Dermis microvascular lymphatic vessel endothelial cell (primary cell): ENCODE measurements at places on chromosomes 5 and 9.

DNA sequence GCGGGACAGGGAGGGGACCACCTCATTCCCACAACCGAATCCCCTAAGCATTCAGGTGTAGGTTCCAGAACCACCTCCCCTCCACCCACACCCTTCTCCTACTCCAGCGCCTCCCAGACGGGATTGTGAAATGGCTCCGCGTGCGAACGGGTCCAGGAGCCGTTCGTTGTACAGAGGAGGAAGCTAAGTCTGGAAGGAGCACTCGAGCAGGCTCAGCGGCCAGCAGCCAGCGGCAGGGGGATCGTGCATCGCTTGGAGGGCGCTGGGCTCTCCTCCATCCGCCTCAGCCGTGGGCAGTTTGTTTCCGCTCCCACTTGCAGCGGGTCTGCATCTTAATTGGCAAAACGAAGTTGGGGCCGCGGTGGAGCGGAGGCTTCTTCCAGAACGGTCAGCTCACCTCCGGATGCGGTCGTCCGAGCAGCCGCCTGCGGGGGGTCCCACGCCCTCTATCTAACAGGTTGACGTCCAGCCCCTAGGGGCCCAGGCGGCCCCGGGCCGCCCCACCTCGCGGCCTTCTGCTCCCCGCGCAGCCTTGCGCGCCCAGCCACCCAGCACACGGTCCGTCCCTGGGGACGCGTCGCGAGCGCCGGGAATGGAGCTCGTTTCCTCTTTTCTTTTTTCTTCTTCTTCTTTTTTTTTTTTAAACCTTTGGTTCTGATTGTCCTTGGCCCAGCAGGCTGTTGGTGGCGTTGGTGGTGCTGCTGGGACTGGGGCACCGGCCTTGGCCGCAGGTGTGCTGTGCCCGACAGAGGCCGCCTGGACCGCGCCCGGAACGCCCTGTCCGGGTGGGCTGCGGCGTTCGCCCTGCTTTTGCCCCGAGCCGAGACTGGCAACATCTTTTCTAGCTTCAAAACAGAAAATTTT is 3.9 kb upstream of the BARX1 start:
- no peak for DNase-seq

DNA sequence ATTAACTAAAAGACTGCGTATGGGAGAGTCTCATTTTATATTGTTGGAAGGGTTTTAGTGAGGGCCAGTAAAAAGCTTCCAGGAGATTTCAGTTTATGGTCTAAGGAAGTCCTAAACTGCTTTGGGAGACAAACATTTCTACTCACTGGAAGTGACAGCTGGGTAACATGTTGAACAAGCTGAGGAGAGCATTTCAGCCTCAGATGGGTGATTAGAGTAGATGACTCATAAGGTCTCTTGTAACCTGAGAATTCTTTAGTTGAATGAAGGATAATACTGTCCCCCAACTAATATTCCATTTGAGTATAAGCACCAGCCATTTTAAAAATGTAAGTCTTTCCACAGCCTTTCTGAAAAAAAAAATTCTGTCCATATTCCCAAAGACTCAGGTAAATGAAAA is 218.0 kb upstream of the C9orf72 start:
- no peak for DNase-seq

GRCh38 chr5:145981589-145982571 is 45.5 kb downstream of the SH3RF2 start:
- no peak for DNase-seq

- no peak for DNase-seq
Measured at GRCh38 chr9:93500571-93501298, 47.4 kb upstream of the FAM120AOS start.

- DNase-seq, result no peak
Measured at GRCh38 chr9:92133949-92134604, 18.9 kb upstream of the SPTLC1 start.

GRCh38 chr5:14745753-14746152 is 81.2 kb downstream of the OTULIN start:
- DNase-seq, result no peak

DNA sequence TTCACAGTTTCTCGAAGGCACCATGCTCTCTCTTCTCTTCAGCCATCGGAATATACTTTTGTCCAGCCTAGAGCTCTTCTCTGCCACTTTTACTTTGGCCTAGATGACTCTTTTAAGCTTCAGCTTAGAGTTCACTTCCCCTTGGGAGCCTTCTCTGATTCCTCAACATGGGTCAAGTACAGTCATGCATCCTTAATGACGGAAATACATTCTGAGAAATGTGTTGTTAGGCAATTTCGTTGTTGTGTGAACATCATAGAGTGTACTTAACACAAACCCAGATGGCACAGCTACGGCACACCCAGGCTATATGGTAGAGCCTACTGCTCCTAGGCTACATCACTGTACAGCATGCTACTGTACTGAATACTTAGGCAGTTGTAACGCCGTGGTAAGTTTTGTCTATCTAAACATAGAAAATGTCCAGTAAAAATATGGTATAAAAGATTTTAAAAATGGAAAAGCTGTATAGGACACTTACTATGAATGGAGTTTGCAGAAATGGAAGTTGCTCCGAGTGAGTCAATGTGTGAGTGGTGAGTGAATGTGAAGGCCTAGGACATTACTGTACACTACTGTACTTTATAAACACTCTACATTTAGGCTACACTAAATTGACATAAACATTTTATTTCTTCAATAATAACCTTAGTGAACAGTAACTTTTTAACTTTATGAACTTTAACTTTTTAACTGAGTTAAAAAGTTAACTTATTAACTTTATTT is 15.1 kb upstream of the TNFSF15 start:
- no peak for DNase-seq

GRCh38 chr9:37667706-37668105 is 17.0 kb downstream of the FRMPD1 start:
- DNase-seq, result no peak

DNA sequence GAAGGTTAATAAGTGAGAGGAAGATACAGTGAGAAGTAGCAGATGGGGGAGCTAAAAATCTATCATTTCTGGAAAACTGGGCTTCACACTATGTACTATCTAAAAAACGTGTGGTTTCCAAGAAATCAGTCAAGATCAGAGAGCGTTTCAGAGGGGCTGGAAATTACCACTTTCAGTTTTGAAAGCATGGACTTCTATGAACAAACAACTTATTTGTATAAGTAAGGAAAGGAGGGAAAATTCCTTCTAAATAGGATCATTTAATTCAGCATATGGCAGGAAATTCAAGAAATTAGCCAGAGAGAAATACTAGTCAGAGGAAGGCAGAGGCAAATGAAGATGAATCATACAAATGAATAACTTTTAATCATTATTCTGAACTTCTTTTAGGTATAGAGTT is 11.3 kb downstream of the TNC start:
- no peak for DNase-seq

DNA sequence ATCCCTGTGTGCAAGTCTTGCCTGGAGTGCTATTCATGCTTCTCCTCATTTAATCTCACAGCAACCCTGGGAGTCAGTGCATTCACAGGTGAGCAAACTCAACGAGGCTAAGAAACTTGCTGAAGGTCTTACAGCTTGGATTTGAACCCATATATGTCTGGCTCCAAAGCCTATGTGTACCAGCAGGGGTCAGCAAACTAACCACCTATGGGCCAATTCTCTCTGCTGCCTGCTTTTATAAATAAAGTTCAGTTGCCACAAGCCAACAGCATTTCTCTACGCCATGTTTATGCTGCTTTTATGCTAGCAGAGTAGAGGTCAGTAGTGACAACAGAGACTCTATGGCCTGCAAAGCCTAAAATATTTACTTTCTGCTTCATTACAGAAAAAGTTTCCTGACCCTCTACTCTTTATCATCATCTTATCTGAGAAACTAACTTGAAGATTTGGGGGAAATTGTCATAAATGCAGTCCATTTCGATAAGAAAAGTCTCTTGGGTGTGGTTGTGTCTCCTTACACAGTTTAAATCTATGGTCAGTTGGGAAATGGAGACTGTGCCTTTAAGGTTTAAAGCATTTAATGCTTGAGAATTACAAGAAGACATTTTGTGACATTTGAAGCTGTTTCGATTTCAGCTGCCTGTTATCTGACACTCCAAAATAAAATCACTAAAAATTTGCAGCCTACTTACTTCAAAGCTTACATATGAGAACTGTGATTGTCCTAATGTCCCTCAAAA is 137.7 kb downstream of the PRELID2 start:
- peak; percentile 68 for DNase-seq

DNA sequence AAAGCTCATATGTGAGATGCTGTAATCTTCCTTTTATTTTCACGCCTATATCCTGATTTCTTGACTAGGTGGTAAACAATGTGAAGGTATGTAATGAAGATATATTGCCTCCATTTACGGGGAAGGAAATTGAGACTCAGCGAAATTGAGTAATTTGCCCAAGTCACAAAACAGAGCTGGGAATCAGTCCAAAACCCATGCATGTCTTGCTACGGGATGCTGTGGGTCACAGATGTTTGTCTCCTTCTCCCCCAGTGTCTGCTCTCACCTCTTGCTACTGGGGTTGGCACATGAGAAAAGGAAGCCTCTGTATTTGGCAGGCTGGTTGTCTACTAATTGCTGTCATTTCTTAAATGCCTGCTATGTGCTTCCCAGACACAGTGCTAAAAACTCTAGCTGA is 53.7 kb upstream of the TEX48 start:
- no peak for DNase-seq

DNA sequence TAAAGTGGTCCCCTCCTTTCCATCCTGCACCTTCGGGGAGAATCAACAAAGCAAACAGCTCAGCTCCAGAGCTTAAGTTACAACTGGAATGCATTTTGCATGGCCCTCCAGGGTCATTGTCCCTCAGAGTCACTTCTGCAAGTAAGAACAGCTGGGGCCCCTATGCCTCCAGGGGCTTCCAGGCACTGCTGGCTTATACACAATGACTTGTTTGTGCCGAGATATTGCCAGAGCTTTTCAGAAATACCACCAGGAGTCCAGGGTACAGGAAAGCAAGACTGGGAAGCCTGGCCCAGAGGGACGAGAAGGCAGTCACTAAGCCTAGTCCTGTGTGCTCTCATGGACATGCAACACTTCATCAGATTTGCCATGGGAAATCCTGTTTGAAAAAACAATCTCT is 11.3 kb downstream of the FRMD3 start:
- DNase-seq, result no peak

GRCh38 chr5:107387526-107388140 is 283.1 kb downstream of the EFNA5 start:
- no peak for DNase-seq

DNA sequence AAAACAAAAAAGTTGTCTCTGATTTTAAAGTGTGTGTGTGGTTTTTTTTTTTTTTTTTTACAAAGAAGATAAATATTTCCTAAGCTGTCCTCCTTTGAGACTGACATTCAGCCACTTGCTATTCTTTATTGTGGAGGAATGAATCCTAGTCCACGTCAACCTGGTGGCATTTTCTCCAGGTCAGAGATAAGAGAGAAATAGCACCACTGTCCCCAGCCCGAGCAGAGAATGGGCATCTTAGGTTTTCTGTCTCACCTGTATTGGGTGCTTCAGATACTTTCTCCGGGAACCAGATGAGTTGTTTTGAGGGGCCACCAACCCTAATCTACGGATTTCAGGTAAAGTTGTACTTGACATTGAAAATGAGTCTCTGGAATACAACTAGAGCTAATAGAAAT is 1.4 kb downstream of the ITGA2 start:
- no peak for DNase-seq

DNA sequence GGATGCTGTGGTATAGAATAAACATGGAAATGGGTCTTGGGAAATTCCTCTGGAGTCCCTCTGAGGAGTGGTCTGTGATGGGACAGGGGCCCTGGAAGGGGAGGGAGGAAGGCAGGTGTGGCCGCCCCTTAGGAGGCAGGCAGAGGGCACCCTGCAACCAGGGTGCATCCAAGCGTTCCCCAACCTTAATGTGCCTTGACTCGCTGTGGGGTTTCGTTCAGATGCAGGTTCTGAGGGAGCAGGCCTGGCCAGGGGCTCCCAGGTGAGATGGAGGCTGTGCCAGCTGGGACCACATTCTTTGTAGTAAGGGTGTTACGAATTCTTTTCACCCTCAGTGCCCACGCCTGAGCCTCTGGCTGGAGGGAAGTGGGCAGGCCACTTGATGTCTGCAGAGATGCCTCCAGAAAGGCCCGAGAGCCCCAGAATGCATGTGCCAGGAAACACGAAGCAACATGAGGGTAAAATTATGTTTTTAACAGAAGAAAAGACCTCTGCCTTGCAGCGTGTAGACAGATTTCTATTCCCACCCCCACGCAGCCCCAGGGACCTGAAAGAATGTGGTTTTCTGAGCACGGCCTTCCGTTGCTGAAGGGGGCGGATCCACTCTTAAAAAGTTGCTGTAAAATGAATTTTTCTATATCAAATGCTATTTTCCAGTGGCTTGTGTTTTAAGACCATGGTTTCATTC is 150.4 kb upstream of the IER5L start:
- no peak for DNase-seq

- peak; percentile 36 for DNase-seq
Measured at GRCh38 chr9:128323212-128323730, 632 bp downstream of the COQ4 start.

- DNase-seq, result peak; percentile 15
Measured at GRCh38 chr9:87336407-87336806, 161.3 kb upstream of the DAPK1 start.

DNA sequence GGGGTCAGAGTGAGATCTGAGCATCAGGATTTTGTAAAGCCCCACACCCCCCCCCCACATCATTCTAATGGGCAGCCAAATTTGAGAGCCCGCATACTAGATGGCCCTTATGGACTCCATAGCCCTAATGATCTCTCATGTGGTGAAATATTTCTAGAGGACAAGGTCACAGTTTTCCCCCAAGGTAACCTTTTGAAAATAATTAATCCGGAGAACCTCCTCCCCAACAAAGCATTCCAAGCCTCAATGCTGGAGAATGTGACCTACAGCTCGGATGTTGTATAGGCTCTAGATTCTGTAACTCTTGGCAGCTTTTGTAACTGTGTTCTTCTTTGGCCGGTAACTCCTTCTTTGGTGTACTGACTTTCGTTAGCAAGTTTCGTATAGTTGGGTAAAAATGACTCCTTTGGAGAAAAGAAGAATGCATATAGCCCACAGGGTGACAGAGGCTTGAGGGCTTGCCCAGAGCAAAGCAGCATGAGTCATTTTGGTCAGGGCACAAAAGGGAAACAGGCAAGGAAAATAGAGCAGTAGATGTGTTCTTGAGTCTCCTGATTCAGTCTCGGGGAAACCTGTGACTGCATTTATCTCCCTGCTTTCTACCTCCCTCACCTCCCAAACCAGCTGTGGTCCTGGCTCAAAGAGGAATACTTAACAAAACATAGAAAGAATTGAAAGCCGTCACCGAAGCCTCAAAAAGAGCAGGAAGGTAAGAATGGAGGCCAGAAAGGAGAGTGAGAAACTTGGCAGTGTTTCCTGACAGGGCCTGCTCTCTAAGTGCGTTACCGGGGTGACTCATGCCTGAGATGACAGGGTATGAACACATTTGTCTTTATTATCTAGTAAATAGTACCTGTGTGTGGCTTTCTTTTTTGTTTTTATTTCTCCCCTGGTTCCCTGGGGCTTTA is 6.6 kb upstream of the XPA start:
- DNase-seq, result no peak

- DNase-seq, result no peak
Measured at GRCh38 chr5:112951124-112951702, 25.4 kb upstream of the DCP2 start.

- no peak for DNase-seq
Measured at GRCh38 chr5:421901-422300, 21.1 kb upstream of the EXOC3 start.

- no peak for DNase-seq
Measured at GRCh38 chr5:69367697-69368279, 1.5 kb downstream of the AK6 start.

GRCh38 chr9:129544761-129545160 is 76.1 kb downstream of the C9orf50 start:
- no peak for DNase-seq
